ENCODE measurements at places on chromosomes 12 and 14.

DNA sequence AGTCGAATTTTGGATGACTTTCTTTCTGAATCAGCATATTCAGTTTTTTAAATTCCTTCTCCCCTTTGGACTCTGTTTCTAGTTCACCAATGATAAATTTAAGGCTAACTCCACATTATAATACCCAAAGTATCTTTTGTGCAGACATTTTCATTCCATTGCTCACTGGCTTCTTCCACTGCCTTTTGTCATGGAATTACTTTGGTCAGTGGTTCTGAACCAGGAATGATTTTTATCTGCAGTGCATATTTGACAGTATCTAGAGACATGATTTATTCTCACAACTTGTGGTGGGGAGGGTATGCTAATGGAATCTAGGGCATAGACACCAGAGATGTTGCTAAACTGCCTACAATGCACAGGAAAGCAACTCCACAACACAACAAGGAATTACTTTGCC lies 234.4 kb upstream of the PRKD1 start:
- no peaks in the 10 kb centered on the region for H3K36me3 ChIP-seq
- H3K4me3 ChIP-seq = no peak overlapping the region
- no peaks in the 10 kb centered on the region for H3K4me1 ChIP-seq

- no peaks in the 10 kb centered on the region for H3K4me1 ChIP-seq
- no peak overlapping the region for H3K27ac ChIP-seq
- DNase-seq = no peak
- no peaks in the 10 kb centered on the region for H3K27me3 ChIP-seq
- peaks cover 98% of the 10 kb centered on the region for H3K36me3 ChIP-seq
Observed at GRCh38 chr14:68884031-68885030, 91.5 kb upstream of the ZFP36L1 start.

GRCh38 chr12:57236201-57236924 lies 6.9 kb downstream of the SHMT2 start:
- peaks cover 65% of the 10 kb centered on the region for H3K27me3 ChIP-seq
- DNase-seq = peak; percentile 77
- H3K4me3 ChIP-seq = no peak overlapping the region
- no peaks in the 10 kb centered on the region for H3K36me3 ChIP-seq
- H3K4me1 ChIP-seq = peaks cover 65% of the 10 kb centered on the region

GRCh38 chr12:57889500-57889989 lies 43.0 kb upstream of the CTDSP2 start:
- no peaks in the 10 kb centered on the region for H3K27me3 ChIP-seq
- no peaks in the 10 kb centered on the region for H3K36me3 ChIP-seq
- H3K4me1 ChIP-seq = peaks cover 69% of the 10 kb centered on the region
- H3K4me3 ChIP-seq = no peak overlapping the region
- peak; percentile 78 for DNase-seq
- peak overlapping the region; percentile 93 for H3K27ac ChIP-seq

GRCh38 chr14:93712079-93712837 lies 76.0 kb downstream of the PRIMA1 start:
- no peaks in the 10 kb centered on the region for H3K36me3 ChIP-seq
- H3K4me3 ChIP-seq = no peak overlapping the region
- no peaks in the 10 kb centered on the region for H3K4me1 ChIP-seq
- no peak overlapping the region for H3K27ac ChIP-seq
- peaks cover 32% of the 10 kb centered on the region for H3K27me3 ChIP-seq

- H3K4me3 ChIP-seq = no peak overlapping the region
- peaks cover 22% of the 10 kb centered on the region for H3K4me1 ChIP-seq
- DNase-seq = no peak
- H3K36me3 ChIP-seq = no peaks in the 10 kb centered on the region
- no peak overlapping the region for H3K27ac ChIP-seq
Observed at GRCh38 chr12:124604264-124604680, 36.9 kb upstream of the NCOR2 start.

DNA sequence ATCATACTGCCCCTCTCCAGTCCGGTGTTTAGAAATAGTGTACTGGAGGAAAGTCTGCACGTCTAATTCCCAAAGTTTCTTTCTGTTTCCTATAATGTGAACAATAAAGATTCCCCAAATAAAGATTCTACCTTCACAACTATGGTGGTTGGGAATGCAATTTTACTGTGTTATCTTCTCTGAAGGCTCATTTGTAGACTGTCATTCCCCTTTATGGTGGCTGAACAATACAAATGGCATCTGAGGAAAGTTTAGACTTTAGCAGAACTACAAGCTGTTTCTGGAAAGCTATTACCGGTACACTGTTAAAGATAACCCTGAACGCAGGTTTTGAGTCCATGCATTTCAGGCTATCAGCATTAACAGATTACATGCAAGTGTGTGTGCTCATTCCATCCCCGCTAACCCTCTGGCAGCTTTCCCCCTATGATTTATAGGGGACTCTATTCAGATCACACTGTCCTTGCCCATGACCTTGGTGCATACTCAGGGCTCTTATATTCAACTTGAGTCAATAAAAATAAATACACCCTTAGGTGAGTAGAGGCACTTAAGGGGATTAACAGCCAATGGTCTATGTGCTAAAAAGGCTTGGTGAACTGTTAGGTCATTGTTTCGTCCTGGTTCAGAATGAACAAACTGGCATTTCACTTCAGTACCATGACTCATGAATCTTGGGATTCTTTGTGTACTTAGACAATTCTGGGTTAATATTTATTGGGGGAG lies 60.7 kb upstream of the PYGL start:
- DNase-seq = no peak
- H3K4me3 ChIP-seq = no peak overlapping the region
- peak overlapping the region; percentile 64 for H3K27ac ChIP-seq

DNA sequence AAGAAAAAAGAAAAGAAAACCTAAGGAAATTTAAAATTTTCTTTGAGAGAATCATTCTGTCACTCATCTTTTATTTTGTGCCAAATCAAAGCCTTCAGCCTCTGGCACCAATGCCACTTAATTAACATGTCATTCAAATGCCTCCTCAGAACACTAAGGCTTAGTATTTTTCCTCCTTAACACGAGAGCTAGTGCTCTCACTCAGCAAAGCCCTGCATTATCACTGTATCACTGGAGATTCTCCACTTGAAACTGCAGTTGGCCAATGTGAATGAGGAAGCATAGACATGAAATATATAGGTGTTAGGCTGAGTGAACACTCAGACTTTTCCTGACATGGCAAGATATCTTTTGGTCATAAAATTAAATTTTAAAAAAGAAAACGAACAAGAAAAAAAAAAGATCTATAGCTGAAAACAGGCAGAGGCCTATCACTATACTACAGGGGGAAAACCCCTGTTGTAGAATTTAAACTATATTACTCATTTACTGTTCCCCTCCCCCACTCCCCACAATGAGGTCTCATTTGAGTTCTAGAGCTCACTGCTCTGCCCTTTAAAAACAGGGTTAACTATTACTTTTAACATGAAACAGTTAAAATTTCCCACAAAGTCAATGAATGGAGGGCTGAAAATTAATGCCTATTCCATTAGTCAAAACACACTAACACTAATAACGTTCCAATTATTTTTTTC lies 5.1 kb downstream of the MBIP start:
- H3K27me3 ChIP-seq = no peaks in the 10 kb centered on the region
- H3K27ac ChIP-seq = peak overlapping the region; percentile 93
- no peaks in the 10 kb centered on the region for H3K36me3 ChIP-seq
- H3K4me3 ChIP-seq = no peak overlapping the region
- DNase-seq = no peak

- no peaks in the 10 kb centered on the region for H3K36me3 ChIP-seq
- no peaks in the 10 kb centered on the region for H3K4me1 ChIP-seq
- H3K27ac ChIP-seq = no peak overlapping the region
- no peaks in the 10 kb centered on the region for H3K27me3 ChIP-seq
Observed at GRCh38 chr12:84764001-84764400, 148.6 kb downstream of the SLC6A15 start.

DNA sequence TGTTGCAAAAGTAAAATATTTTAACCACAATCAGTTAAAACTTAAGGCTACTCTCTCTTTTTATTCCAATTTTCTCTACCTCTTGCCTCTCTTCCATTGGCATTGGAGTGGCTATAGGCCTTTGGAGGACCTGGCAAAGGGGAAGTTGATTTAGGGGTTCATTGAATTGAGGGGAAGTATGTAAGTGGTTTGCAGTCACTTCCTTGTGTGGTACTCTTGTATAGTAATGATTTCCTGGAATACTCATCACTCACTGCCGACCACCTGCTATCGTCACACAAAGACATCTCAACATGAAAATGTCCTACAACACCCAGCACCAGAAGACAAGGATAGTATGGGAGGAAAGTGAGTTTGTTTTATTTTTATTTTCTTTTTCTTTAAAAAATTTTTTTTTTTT lies 45.7 kb upstream of the CPM start:
- H3K27ac ChIP-seq = no peak overlapping the region
- DNase-seq = no peak
- no peaks in the 10 kb centered on the region for H3K4me1 ChIP-seq
- no peaks in the 10 kb centered on the region for H3K27me3 ChIP-seq
- H3K4me3 ChIP-seq = no peak overlapping the region

GRCh38 chr12:110310763-110311162 lies 29.7 kb downstream of the ATP2A2 start:
- H3K27me3 ChIP-seq = no peaks in the 10 kb centered on the region
- H3K4me1 ChIP-seq = no peaks in the 10 kb centered on the region
- H3K36me3 ChIP-seq = peaks cover 38% of the 10 kb centered on the region
- no peak for DNase-seq

GRCh38 chr14:96705422-96706092 lies 91.6 kb upstream of the VRK1 start:
- H3K4me1 ChIP-seq = no peaks in the 10 kb centered on the region
- no peak for DNase-seq
- no peaks in the 10 kb centered on the region for H3K36me3 ChIP-seq
- no peak overlapping the region for H3K27ac ChIP-seq
- H3K27me3 ChIP-seq = no peaks in the 10 kb centered on the region
- H3K4me3 ChIP-seq = no peak overlapping the region

- H3K4me1 ChIP-seq = peaks cover 87% of the 10 kb centered on the region
- no peak for DNase-seq
- no peaks in the 10 kb centered on the region for H3K27me3 ChIP-seq
Observed at GRCh38 chr14:75283833-75284563, 5.4 kb downstream of the FOS start.

- DNase-seq = no peak
- no peak overlapping the region for H3K27ac ChIP-seq
- H3K4me3 ChIP-seq = no peak overlapping the region
- no peaks in the 10 kb centered on the region for H3K36me3 ChIP-seq
- no peaks in the 10 kb centered on the region for H3K27me3 ChIP-seq
Observed at GRCh38 chr14:67650694-67651093, 23.7 kb downstream of the VTI1B start.

GRCh38 chr12:93163260-93164036 lies 214.3 kb upstream of the NUDT4 start:
- H3K27ac ChIP-seq = no peak overlapping the region
- H3K27me3 ChIP-seq = no peaks in the 10 kb centered on the region
- DNase-seq = no peak
- peaks cover 4% of the 10 kb centered on the region for H3K4me1 ChIP-seq

GRCh38 chr14:89625731-89626232 lies 208.7 kb upstream of the FOXN3 start:
- H3K4me3 ChIP-seq = no peak overlapping the region
- H3K4me1 ChIP-seq = peaks cover 6% of the 10 kb centered on the region
- no peaks in the 10 kb centered on the region for H3K36me3 ChIP-seq
- H3K27ac ChIP-seq = no peak overlapping the region

DNA sequence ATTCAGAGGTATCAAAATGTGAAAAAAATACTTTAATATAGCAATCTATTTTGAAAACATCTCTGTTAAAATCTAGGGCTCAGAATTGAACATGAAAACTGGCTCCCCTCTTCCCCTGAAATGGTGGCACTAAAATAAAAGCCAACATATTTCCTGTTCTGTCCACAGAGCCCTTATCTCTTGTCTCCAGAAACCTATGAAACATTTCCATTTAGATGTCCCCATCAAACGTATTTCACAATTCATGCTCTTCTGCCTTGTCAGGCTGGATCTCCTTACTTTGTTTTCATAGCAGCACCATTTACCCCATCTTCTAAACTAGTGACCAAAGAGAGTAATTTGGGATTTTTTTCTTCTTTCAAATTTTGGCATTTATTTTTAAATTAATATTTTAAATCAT lies 42.4 kb downstream of the PDE3A start:
- DNase-seq = no peak
- no peak overlapping the region for H3K4me3 ChIP-seq
- no peaks in the 10 kb centered on the region for H3K36me3 ChIP-seq

- no peak overlapping the region for H3K4me3 ChIP-seq
- DNase-seq = no peak
- no peak overlapping the region for H3K27ac ChIP-seq
- no peaks in the 10 kb centered on the region for H3K36me3 ChIP-seq
- no peaks in the 10 kb centered on the region for H3K27me3 ChIP-seq
Observed at GRCh38 chr14:36047912-36048311, 128.6 kb downstream of the PTCSC3 start.

DNA sequence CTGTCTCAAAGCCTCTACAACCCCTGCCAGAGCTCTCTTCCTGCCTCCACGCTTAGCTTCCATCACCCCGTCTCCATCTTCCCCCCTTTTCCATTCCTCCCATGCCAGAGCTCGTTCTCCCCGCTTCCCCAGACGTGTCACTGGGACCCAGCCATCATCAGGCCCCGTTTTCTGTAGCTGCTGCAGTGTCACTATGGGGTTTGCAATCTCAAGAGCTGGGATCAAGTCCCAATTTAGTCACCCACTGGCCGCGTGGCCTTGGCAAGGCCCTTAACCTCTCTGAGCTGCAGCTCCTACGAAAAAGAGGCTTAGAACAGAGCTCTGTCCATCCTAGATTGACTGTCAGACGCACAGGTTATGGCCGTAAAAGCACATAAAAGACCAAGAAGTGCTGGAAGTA lies 901 bp upstream of the FAIM2 start:
- no peak overlapping the region for H3K4me3 ChIP-seq
- H3K4me1 ChIP-seq = no peaks in the 10 kb centered on the region
- peaks cover 6% of the 10 kb centered on the region for H3K27me3 ChIP-seq

Data from left lung (tissue), 14 donors.